ENCODE measurements at places on chromosomes 13 and 19.

GRCh38 chr13:111470933-111471332 is 150.5 kb downstream of the TEX29 start:
- no peak for DNase-seq

DNA sequence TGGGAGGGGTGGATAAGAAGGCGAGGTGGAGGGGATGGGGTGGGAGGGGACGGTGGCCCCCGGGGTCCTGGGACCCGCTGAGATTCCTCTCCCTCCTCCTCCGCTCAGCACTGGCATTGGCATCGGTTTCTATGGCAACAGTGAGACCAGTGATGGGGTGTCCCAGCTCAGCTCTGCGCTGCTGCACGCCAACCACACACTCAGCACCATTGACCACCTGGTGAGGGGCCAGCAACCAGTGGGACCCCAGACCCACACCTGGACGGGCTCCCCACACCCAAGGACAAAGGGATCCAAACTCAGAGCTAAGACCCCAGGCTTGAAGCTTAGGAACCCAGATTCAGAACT is 5.9 kb downstream of the TTYH1 start:
- DNase-seq, result no peak

DNA sequence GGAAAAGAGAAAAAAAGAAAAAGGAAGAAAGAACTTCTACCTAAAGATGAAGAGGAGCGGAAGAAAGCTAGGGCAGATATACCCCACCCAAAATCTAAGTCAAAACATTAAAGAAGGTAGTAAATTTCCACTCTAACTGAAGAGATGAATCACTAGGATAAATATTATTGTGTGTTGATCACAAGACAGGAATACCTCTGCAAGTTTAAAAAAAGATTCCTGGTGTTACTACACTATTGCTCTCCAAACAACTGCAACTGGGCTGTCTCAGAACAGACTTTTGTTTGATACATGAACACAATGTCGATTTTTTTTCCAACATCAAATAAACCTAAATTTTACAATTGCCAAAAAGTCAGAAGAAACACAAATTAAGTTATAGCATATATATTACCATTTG is 6.8 kb downstream of the HSPH1 start:
- no peak for DNase-seq

GRCh38 chr19:49492573-49493405 is 3.4 kb upstream of the RPS11 start:
- no peak for DNase-seq

- no peak for DNase-seq
Measured at GRCh38 chr13:94712287-94712811, at the start of gene SOX21. SOX21 (minus strand) TSS chr13:94712545; CDS start chr13:94712049, 496 bp downstream.

GRCh38 chr13:38563739-38564138 is 123.1 kb upstream of the FREM2 start:
- DNase-seq, result no peak

DNA sequence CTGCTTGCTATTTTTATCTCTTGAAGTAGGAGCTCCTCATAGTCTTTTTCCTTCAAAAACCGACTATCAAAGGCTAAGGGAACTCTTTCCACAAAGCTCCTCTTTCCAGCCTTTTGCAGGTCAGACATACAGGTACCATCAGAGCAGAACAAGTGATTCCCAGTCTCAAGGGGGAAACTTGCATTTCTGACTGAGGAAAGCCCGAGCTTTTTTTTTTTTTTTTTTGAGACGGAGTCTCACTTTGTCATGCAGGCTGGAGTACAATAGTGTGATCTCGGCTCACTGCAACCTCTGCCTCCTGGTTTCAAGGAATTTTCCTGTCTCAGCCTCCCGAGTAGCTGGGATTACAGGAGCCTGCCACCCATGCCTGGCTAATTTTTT is 32.0 kb downstream of the RUBCNL start:
- no peak for DNase-seq

- DNase-seq, result no peak
Measured at GRCh38 chr13:26502826-26503225, 54.7 kb upstream of the WASF3 start.

- no peak for DNase-seq
Measured at GRCh38 chr13:20993661-20994440, 67.5 kb downstream of the LATS2 start.

- DNase-seq, result no peak
Measured at GRCh38 chr19:3061182-3062161, 823 bp downstream of the TLE5 start.

DNA sequence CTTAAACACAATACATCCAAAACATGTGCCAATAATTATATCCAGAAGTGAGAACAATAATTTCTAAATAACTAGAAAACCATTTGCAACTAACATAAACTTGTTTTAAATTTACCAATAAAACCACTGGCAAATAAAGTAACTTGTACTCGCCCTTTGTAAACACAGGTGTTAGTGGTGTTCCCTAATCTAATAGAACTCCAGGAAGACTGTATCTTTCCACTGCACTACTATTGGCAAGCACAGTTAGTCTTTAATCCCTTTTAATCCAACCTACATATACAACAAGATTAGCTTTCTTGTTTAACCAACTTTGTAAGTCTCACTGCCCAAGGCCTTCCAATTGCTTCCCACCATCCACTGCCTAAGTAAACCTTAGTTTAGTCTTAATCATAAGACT is 79.5 kb downstream of the PCDH9 start:
- DNase-seq, result no peak

GRCh38 chr13:102593466-102593865 is 3.3 kb upstream of the TPP2 start:
- no peak for DNase-seq

DNA sequence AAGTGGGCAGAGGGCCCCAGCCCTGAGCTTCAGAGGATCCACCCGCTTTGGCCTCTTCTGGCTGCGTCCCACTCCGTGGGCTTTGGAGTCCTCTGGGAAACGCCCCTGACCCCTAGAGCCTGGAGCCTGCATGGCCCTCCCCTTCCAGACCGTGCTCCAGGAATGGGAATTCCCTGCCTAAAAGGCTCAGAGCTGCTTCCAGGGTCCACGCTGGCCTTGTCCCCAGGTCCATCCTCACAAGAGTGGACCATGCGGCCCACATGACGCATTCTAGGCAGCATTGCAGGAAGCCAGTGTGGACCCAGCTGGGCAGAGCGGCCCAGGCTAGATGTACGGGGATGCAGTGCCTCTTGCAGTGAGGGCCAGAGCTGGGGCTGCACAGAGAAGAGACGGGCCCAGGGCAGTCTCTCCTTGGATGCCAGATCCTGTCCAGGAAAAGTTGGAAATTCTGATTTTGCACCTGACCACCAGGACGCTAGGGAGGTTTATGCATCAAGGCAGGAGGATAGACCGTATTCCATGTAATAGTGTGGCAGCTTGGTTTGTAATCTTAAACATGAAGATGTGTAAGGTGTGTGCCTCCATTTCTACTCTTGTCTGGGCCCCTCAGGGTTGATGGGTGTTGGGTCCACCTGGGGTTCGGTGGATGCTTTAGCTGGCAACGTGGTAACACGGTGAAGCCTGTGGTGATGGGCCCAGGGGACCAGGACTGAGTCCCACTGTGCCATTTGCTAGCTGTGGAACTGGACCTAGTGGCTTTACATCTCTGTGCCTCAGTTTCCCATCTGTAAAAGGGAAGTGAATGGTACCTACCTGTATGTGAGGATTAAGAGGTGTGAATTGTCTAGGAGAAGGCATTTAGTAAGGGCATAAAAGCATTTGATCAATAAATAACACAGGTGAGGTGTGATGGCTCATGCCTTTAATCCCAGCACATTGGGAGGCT is 14.8 kb upstream of the FXYD3 start:
- no peak for DNase-seq

DNA sequence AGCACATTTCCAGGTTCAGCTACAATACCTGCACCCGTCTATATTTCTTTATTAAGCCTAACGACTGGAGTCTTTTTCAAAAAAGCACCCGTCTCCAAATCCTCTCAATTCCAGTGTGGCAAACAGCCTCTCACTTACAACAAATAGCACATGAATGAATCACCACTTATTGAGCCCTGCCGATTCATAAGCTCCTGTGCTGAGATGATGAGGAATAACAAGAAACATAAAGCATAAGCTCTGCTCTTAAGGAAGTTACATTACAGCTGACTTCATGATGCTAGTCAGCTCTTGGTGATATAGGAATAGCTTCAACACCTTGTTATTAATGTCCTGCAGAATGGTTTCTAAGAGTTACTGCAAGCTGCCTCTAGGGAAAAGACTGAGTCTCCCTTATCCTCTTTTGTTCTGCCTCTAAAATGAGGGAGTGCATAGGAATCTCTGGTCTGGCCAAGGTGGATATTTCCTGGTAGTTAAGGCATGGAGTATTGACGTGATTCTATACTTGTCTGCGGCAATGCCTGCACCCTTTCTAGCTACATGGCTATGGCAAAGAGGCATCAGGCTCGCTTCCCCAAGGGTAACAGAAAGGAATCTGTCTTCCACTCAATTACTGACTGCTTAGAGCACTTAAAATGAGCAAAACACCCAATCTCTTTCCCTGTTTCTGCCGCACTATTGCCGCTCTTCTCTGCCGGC is 195.7 kb downstream of the KLF12 start:
- no peak for DNase-seq

DNA sequence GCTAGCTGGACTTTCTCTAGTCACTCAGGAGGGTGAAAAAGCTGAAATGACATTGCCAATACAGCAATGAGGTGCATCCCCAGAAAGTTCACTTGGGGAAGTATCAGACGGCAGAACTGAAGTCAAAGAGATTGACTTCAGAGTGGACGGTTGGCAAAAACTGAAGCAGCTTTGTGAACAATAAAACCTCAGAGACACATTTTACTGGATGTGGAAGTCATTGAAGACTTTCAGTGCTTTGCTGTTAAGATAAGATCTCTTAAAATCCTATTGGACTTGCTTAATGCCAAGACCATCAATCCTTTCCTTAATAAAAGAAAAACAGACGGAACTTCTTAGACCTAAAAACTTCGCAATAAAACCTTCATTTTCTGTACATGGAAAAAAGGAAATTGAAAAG is 103.7 kb downstream of the ABCC4 start:
- no peak for DNase-seq

- DNase-seq, result no peak
Measured at GRCh38 chr19:14686411-14686810, 3.4 kb upstream of the ZNF333 start.

GRCh38 chr13:41075034-41075433 is 13.7 kb downstream of the WBP4 start:
- DNase-seq, result no peak

GRCh38 chr13:94860981-94861407 is 148.6 kb upstream of the SOX21 start:
- no peak for DNase-seq

- no peak for DNase-seq
Measured at GRCh38 chr13:111361873-111362648, 41.6 kb downstream of the TEX29 start.

DNA sequence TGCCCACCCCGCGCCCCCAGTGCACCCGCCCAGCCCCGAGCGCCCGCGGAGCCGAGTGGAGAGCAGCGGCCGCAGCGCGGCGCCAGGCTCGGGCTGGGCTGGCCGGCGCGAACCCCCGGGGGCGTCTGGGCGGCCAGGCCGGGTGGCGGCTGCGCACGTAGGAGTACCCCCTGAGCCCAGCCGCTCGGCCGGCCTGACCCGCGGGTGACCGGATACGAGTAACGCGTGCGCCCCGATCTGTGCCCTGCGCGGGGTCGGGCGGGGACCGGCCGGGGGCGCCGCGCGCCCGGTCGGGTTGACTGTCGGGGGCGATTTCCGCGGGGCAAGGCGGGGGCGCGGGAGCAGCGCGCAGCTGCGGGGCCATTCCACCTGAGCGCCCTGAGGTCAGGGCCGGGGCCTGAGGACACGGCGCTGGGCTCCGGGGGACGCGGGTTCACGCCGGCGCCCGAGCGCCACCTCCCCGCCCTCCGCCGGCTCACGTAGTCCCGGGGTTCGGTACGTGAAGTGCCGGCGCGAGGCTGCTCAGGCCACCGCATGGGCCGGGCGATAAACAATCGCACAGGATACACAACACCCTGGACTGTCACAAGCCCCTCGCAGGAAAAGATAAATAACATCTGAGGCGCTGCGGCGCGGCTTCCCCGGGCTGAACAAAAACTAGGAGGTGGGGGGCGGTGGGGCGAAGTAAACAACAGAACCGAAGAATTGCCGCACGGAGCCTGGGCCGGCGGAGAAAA is 37.6 kb upstream of the FLT1 start:
- DNase-seq, result no peak

DNA sequence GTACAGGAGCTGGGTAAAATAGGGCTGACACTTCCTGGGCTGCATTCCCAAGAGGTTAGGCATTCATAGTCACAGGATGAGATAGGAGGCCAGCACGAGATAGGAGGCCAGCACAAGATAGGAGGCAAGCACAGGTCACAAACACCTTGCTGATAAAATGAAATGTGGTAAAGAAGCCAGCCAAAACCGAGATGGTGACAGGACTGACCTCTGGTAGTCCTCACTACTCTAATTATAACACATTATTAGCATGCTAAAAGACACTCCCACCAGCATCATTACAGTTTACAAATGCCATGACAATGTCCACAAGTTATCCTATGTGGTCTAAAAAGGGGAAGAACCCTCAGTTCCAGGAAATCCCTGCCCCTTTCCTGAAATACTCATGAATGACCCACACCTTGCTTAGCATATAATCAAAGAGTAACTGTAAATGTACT is 20.9 kb upstream of the IGSF23 start:
- no peak for DNase-seq

DNA sequence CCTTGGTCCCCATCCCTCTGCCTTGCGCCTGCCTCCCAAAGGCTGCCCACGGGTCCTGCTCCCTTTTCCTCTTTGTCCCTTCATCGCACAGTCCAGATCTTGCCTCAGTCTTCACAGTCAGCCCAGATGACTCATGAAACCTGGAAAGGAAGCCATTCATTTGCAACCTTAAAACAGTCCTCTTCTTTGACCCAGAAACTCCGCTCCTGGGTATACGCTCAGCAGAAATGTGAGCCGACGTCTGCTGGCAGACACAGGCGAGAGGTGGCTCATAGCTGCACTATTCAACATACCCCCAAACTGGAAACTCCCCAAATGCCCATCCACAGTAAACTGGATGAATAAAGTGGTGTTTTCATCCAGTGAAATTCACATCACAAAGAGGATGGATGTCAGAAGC is 13.6 kb upstream of the PEPD start:
- no peak for DNase-seq

GRCh38 chr19:1269065-1269477 is at the start of gene CIRBP:
CIRBP (plus strand) TSS chr19:1269332; CDS start chr19:1270934, 1,602 bp downstream.
- peak; percentile 98 for DNase-seq

DNA sequence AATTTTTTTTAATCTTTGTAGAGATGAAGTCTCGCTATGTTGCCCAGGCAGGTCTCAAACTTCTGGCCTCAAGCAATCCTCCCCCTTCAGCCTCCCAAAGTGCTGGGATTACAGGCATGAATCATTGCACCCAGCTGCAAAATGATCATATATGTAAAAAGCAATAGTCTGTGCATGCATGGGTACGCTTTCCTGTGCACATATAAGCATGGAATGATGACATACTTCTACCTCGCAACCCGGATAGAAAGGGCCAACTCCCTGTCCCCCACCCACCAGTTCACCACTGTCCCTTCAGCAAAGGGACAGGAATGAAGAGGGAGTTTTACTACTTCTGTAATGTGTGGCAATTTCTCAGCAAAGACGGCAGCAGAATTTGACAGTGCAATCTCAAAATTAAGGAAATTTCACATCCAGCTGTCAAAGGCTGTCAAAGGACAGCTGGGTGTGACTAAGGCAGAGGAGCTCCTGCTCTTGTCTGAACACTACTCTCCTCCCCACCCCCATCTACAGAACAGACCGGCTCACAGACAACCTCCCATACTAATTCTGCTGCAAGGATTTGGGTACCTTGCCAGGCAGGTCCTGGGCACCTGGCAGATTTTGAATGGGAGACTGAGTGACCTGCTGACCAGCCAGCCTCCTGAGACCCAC is 95.6 kb downstream of the TSHZ3 start:
- DNase-seq, result no peak
